Dermis lymphatic vessel endothelial cell (primary cell): ENCODE measurements at places on chromosomes 4 and X. TPM values are rescaled to one million over a fixed set of nuclear protein-coding genes. Genes with fewer than 3 reads are reported as not detected.

The PCSK1N gene
- 0.09 and 0.11 TPM in 2 replicates for total RNA-seq

The PRDM8 gene
- total RNA-seq: 2.4 and 2.7 TPM in 2 replicates

The GRIA2 gene
- total RNA-seq: not detected in 2 replicates

The SPP1 gene
- total RNA-seq: not detected in 2 replicates

The CFAP99 gene
- not detected in 2 replicates for total RNA-seq

The RNF128 gene
- 0.09 and 0.43 TPM in 2 replicates for total RNA-seq

The PPP1R2C gene
- not detected in 2 replicates for total RNA-seq

The HSFX4 gene
- total RNA-seq: not detected in 2 replicates

The MAP7D2 gene
- total RNA-seq: under 0.01 and 0.09 TPM in 2 replicates

The NLGN3 gene
- under 0.01 and 0.09 TPM in 2 replicates for total RNA-seq

The LIAS gene
- 3.8 and 5.1 TPM in 2 replicates for total RNA-seq

The USP51 gene
- total RNA-seq: 1.5 and 1.6 TPM in 2 replicates

The CCDC149 gene
- 16.8 and 24.5 TPM in 2 replicates for total RNA-seq

The GAGE12E gene
- total RNA-seq: not detected in 2 replicates

The ASB12 gene
- total RNA-seq: not detected in 2 replicates

The STBD1 gene
- 0.98 and 2.0 TPM in 2 replicates for total RNA-seq

The NRK gene
- total RNA-seq: 0.22 and 0.43 TPM in 2 replicates

The CPE gene
- 0.95 and 0.98 TPM in 2 replicates for total RNA-seq

The ARR3 gene
- not detected in 2 replicates for total RNA-seq

The NAP1L2 gene
- total RNA-seq: 0.43 and 0.95 TPM in 2 replicates

The CFP gene
- 0.09 and 0.11 TPM in 2 replicates for total RNA-seq

The HHIP gene
- 61.1 and 70.9 TPM in 2 replicates for total RNA-seq

The EGFL6 gene
- total RNA-seq: not detected in 2 replicates

The SCARB2 gene
- 202 and 274 TPM in 2 replicates for total RNA-seq

The ETNPPL gene
- not detected in 2 replicates for total RNA-seq

The GPR119 gene
- total RNA-seq: not detected in 2 replicates

The HPSE gene
- 9.4 and 16.3 TPM in 2 replicates for total RNA-seq

The FABP2 gene
- not detected in 2 replicates for total RNA-seq

The PHOX2B gene
- not detected in 2 replicates for total RNA-seq

The SLC26A1 gene
- 0.09 and 0.22 TPM in 2 replicates for total RNA-seq

The ABLIM2 gene
- total RNA-seq: 1.5 and 5.4 TPM in 2 replicates

The FGF5 gene
- 0.09 and 0.22 TPM in 2 replicates for total RNA-seq

The ERAS gene
- not detected in 2 replicates for total RNA-seq

The ADH7 gene
- not detected in 2 replicates for total RNA-seq

The IGSF1 gene
- total RNA-seq: under 0.01 TPM in 1 of 2 replicates, not detected in the other

The SUPT20HL1 gene
- not detected in 2 replicates for total RNA-seq

The SPIN2A gene
- total RNA-seq: 0.17 and 0.22 TPM in 2 replicates

The IL13RA1 gene
- total RNA-seq: 71.4 and 117 TPM in 2 replicates

The RBBP7 gene
- total RNA-seq: 91.0 and 118 TPM in 2 replicates

The CHIC2 gene
- total RNA-seq: 53.3 and 76.0 TPM in 2 replicates

The HAND2 gene
- not detected in 2 replicates for total RNA-seq

The DKK2 gene
- under 0.01 TPM in 1 of 2 replicates, not detected in the other for total RNA-seq

The SLC7A11 gene
- total RNA-seq: 10.1 and 10.4 TPM in 2 replicates

The COPS4 gene
- 71.1 and 109 TPM in 2 replicates for total RNA-seq
